ENCODE measurements at places on chromosomes 7 and 10.
A peak's percentile ranks its signal among the peaks of the same experiment; 100 is the strongest.

DNA sequence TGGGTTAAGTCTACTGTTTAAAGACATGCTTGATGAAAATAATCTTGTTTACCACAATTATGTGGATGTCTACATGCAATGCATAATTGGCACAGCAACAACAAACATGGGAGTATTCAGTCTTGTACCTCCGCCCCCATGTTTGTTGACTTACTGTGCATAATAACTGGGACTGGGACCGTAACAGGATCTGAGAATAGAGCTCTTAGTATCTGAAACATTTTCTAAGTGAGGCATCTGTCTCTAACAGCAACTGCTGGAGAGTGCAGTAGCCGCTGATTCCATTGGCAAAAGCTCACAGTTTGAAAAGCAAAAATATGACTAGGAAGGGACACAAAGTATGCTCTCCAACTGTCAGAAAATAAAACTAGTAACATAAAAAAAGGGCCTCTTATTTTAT, 61.6 kb downstream of the ENO4 start:
- no peak for DNase-seq

DNA sequence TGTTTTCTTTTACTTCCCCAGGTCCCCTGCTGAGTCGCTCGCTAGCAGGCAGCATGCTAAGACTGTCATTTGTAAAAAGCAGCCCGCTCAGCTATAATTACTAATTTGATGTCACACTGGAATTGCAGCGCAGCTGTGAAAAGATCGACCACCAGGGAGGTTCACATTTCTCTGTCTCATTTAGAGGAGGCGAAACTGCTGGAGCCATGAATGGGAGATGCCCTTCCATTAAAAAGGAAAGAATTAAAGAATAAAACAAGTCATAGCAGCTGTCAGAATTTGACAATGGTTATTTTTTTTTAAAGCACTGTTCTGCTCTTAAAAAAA, 153.5 kb downstream of the PIP4K2A start:
- no peak for DNase-seq

GRCh38 chr7:115013886-115014285, 92.0 kb downstream of the MDFIC start:
- no peak for DNase-seq

- no peak for DNase-seq
Observed at GRCh38 chr10:16314259-16314658, 122.6 kb upstream of the PTER start.

GRCh38 chr10:23826421-23826820, 382.5 kb upstream of the KIAA1217 start:
- peak; percentile 12 for DNase-seq

- DNase-seq, result no peak
Observed at GRCh38 chr7:134328900-134329299, 12.2 kb upstream of the SLC35B4 start.

DNA sequence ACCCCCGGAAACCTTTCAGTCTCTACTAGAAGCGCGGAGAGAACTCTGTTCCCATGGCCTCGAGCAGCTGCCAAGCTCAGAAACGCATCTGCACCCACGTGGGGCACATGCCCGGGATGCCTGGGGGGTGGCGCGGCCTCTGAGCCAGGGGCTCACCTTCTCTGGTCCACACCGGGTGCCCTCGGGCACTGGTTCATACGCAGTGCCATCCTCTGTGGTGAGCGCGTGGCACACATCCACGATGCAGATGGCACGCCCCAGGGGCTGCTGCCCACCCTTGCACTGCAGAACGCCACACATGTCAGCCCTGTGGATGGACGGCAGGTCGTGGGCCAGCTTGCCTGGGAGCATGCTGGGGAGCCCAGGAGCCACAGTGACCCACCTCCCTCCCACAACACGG, 6.5 kb downstream of the ADAM8 start:
- DNase-seq, result no peak

DNA sequence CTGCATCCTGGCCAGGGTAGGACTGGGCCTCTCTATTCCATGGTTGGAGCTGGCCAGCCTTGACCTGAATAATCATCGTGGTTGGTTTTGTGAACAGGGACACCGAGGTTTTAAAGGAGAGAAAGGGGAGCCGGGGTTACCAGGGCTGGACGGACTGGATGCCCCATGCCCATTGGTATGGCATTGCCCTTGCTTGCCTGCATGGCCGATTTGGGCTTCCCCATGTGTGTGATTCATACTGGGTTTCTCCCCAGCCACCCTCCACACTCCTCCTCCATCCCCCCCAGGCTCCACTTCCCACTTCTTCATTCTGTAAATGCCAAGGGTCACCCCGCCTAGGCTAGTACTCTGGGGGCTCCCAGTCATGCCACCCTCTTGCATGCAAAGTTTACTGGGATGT, 98.8 kb upstream of the MACROH2A2 start:
- DNase-seq, result no peak

DNA sequence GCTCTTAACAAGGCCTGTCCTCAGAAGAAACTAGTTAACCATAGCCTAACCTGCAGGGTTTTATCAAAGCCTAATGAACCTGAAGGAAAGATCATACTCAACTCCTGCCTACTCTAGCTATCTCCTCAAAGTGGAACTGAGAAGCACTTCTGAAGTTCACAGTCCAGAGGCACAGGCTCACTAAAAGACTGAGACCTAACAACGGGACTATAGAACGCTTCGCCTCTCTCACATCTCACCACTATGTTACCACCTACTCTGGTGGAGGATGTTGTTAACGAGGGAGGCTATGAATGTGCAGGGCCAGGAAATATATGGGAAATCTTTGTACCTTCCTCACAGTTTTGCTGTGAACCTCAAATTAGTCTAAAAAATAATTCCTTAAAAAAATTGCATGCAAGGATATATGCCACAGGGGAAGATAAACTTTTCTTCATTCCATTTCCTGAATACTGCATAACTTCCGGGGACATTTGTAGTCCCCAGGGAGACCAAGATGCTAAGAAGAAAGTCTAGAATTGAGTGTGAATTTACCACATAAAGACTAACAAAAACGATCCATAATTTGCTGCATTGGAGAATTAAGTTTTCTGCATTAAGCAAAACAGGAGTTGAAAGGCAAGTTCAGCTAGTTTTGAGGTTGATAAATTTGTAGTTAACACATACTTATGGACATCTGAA, 21.6 kb downstream of the LIPJ start:
- peak; percentile 13 for DNase-seq

GRCh38 chr10:31051703-31052102, 20.0 kb upstream of the ZNF438 start:
- DNase-seq, result no peak

GRCh38 chr7:148192491-148192890, 398.1 kb upstream of the C7orf33 start:
- DNase-seq, result no peak

DNA sequence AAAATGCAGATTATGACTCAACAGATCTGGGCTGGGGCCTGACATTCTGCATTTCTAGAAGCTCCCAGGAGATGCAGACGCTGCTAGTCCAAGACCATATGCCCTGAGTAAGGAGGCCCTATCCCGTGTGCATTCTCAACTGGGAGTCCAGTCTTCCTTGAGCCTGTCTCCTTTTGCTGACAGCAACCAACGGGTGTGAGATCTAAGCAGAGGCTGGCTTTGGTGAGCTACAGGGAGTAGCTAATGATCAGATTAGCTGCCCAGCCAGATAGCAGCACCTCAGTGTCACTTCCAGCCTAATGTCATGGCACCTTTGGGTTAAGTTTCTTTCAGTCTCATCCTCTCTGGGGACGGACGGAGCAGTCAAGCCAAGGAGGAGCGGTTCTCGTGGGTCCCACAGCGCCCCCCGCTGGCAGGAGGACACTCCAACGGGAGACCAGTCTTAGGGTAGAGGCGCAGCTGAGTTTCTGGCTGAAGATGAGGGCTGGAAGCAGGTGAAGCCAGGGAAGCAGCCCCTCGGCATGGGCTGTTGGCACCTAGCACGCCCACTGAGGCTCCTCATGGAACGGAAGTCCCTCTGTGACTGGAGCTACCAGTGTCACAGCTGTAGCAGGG, 154.0 kb downstream of the CCDC3 start:
- no peak for DNase-seq

- DNase-seq, result no peak
Observed at GRCh38 chr10:624605-625332, 64.7 kb downstream of the DIP2C start.

- DNase-seq, result no peak
Observed at GRCh38 chr7:100582650-100583049, 3.3 kb downstream of the LRCH4 start.

DNA sequence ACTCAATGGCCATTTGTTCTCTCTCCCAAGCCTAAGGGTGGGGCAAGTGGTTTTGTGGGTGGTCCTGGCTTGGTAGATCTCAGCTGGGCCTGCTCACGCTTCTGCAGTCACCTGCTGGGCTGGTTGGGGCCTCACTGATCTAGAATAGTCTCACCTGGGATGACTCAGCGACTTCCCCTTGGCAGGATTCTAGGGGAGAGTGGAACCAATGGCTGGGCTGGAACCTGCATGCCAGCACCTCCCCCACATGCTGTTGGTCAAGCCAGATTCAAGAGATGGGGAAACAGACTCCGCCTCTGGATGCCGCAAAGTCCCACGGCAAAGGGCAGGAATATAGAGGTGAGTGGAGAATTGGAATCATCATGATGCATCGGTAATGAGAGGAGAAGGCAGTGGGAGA, 292.9 kb upstream of the NPVF start:
- DNase-seq, result no peak

DNA sequence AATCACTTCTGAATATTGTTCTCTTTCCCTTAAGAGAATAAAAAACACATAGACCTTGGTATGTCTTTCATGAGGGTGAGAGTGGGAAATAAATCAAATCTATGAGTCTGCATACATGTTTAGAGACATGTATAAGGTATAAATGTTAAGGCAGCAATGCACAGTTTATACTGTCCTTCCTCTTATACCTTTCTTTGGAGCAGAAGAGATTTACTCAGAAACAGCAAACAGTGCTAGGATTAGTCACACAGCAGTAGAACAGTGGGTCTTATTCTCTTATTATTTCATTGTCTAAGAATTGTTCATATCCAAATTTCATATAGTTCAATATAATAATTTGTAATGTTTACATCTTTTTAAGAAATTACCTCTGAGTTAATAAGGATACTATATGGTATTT, 126.7 kb upstream of the TMEM196 start:
- DNase-seq, result no peak

DNA sequence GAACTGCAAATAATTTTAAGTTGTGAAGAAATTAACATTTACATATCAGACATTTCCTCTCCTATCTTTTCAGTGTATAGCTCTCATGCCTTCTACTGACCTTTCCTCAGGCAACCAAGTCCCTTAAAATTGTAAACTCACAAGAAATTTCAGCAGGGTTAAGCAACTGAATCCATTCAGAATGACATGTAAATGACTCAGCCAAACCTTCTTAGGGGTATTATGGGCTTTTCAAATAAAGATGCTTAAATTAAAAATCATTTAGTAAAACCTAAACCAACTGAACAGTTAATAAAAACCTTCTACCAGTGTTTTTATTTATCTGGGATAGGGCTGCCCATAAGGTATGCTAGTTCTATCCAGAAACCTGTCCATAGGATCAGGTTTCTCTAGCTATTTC, 20.7 kb downstream of the WAPL start:
- no peak for DNase-seq

GRCh38 chr7:22350466-22351328, 6.3 kb downstream of the RAPGEF5 start:
- DNase-seq, result no peak

DNA sequence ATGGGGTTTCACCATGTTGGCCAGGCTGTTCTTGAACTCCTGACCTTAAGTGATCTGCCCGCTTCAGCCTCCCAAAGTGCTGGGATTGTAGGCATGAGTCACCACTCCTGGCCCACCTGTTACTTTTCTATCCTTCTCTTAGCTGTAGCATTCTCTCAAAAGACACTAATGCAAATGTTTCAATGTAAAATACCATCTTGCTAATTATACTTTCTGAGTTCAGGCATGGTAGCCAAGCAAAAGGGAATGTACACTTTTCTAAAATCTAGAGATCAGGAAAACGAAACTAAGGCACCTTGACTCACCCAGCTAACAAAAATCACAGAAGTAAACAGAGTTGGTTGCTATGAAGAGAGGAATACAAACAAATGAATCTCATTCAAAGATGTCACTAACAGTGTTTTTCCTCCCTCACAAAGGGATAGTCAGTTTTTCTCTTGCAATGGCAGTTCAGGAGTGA, 401.0 kb upstream of the NRP1 start:
- DNase-seq, result no peak

DNA sequence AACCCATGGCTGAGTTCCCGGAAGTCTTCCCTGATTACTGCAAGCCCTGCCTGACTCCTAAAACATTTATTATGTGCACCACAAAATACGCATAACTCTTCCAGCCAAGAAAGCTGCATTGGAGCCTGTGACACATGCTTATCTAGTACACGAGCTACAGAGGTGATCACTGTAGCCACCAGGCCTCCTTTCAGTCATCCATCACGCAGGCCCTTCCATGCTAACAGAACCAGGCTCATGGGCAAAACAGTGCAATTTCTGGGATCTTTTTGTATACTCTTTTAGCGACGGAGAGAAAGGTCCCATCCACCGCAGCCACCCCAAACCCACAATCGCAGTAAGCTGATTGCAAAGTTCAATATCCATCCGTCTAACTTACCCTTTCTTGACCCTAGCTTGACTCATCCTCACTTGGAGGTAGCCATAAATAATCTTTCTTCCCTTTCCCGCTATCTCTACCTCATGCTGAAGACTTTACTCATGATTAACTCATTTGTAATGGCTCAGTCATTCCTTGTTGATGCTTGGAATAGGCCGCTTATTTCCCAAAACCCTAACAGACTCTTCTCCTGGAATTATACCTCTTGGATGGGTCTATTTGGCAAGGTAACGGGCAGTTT, 1203.5 kb downstream of the TYW1 start:
- DNase-seq, result no peak

DNA sequence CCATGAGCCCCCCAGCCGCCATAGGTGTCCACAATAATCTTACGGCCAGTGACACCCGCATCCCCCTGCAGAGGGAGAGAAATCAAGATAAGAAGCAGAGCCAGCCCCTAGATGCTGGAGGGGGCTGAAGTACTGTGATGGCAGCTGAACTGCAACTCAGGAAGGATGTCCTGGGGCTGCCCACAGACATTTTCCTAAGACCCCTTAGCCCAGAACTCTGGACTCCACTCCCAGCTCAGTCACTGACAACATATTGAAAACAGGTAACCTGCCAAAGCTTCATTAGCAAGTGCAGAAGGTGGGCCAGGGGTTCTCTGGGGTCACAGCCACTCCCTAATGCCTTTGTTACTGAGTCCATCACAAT, 14.3 kb downstream of the MAT1A start:
- DNase-seq, result no peak

GRCh38 chr7:38748056-38748610, 117.0 kb upstream of the AMPH start:
- DNase-seq, result no peak

GRCh38 chr10:71483885-71484751, 87.4 kb downstream of the CDH23 start:
- DNase-seq, result no peak

- DNase-seq, result no peak
Observed at GRCh38 chr10:47247148-47248059, 52.6 kb upstream of the GDF10 start.

- DNase-seq, result no peak
Observed at GRCh38 chr10:6583447-6583846, 3.4 kb upstream of the PRKCQ start.

GRCh38 chr7:176786-177459, 15.4 kb upstream of the FAM20C start:
- DNase-seq, result no peak

GRCh38 chr10:129766611-129767550, 197.2 kb downstream of the EBF3 start:
- DNase-seq, result no peak
